Cardiac muscle cell (in vitro differentiated cells and primary cell): ENCODE measurements at places on chromosomes 1 and 21. TPM values are rescaled to one million over a fixed set of nuclear protein-coding genes. Genes with fewer than 3 reads are reported as not detected.
A peak's percentile ranks its signal among the peaks of the same experiment; 100 is the strongest.

- DNase-seq, result peak; percentile 42
These were observed 29.6 kb downstream of the CXADR start for GRCh38 chr21:17542371-17543011.

DNA sequence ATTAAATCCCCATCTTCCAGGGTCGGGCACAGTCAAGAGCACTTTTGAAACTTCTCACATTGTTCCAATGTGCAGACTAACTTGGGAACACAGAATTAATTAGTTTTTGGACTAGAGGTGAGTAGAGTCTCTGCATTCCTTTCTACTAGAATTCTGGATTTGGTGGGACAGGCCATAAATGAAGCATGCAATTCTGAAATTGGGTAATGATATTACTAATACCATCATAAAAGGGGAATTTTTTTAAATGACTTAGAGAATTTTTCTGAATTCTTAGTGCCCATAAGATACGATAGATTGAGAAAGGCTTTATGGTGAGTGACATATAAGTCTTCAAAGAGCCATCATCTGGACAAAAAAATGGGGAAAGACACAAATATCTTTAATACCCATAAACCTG lies 41.8 kb downstream of the ADAMTS5 start:
- no peak for DNase-seq

- no peak for DNase-seq
These were observed 54.5 kb downstream of the PAPPA2 start for GRCh38 chr1:176517484-176517883.

- no peak for DNase-seq
These were observed 8.1 kb upstream of the ATP1B1 start for GRCh38 chr1:169098380-169098779.

GRCh38 chr1:21261551-21262292 lies 28.5 kb downstream of the ECE1 start:
- DNase-seq, result peak; percentile 91

- DNase-seq, result peak; percentile 21
These were observed 109.6 kb downstream of the VPS13D start for GRCh38 chr1:12339396-12339795.

The SELL gene
- total RNA-seq, result 0.63 TPM in 1 of 2 replicates, not detected in the other

The FCAMR gene
- not detected in 2 replicates for total RNA-seq

The IL23R gene
- total RNA-seq, result not detected in 2 replicates

The SPRR3 gene
- not detected in 2 replicates for total RNA-seq
